ENCODE measurements at places on chromosomes 2 and 18. TPM values are rescaled to one million over a fixed set of nuclear protein-coding genes. Genes with fewer than 3 reads are reported as not detected.

Gene MREG
- total RNA-seq = 5.0 TPM

Gene TMEM198
- total RNA-seq = 0.71 TPM

Gene RBBP8
- total RNA-seq = 38.1 TPM

Gene KIAA1328
- total RNA-seq = 1.8 TPM

Gene ACADL
- total RNA-seq = not detected

Gene VWA3B
- 0.33 TPM for total RNA-seq

Gene ABHD3
- 16.2 TPM for total RNA-seq

Gene ASB18
- not detected for total RNA-seq

Gene USP34
- total RNA-seq = 44.9 TPM

Gene FOSL2
- total RNA-seq = 48.5 TPM

Gene BOLL
- total RNA-seq = not detected

Gene KCNE4
- total RNA-seq = 0.65 TPM

Gene TBR1
- not detected for total RNA-seq

Gene DLX2
- 0.61 TPM for total RNA-seq

Gene BMP10
- not detected for total RNA-seq

Gene IGFBP2
- 90.1 TPM for total RNA-seq

Gene ST8SIA3
- total RNA-seq = not detected

Gene IL1R2
- 0.63 TPM for total RNA-seq

Gene VWC2L
- total RNA-seq = not detected

Gene PROKR1
- not detected for total RNA-seq

All from A549 treated with ZK216348 at 1 μM for 4 hours (cell line).